ENCODE measurements at places on chromosomes 3 and 15.

GRCh38 chr15:71957026-71957425, 146.7 kb downstream of the NR2E3 start:
- no peak for DNase-seq

GRCh38 chr3:142941373-142942123, 21.9 kb downstream of the PAQR9 start:
- DNase-seq = no peak

DNA sequence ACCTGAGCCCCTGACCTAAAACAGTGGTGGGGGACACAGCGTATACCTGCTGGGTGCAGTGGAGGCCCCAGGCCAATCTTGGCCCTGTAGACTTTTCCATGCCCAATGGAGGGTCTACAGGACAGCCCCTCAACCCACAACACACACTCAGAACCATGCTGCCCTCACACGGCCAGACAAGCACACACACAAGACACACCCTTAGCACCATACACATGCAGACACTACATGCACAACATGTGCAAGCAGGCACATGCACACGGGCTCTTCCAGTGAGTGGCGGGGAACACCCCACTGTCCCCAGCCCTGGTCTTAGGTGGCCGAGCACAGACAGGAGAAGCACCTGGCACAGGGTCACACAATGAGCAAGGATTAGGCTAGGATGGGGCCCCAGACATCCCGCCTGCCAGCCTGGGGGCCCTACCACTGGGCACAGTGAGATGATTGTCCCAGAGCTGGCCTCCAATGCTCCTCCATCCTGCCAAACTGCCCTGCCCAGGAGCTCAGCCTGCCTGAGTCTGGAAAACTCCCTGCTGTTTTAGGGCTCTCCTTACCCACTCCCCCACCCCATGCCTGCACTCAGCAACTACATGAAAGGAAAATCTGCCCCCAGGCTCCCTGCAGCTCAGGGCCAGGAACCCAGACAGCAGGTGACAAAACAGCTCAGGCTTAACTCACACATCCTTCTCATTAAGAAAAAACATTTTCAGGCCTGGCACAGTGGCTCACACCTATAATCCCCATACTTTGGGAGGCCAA, 15.8 kb downstream of the IQSEC1 start:
- DNase-seq = peak; percentile 25

GRCh38 chr15:48066456-48066855, 54.3 kb upstream of the SLC24A5 start:
- DNase-seq = no peak

DNA sequence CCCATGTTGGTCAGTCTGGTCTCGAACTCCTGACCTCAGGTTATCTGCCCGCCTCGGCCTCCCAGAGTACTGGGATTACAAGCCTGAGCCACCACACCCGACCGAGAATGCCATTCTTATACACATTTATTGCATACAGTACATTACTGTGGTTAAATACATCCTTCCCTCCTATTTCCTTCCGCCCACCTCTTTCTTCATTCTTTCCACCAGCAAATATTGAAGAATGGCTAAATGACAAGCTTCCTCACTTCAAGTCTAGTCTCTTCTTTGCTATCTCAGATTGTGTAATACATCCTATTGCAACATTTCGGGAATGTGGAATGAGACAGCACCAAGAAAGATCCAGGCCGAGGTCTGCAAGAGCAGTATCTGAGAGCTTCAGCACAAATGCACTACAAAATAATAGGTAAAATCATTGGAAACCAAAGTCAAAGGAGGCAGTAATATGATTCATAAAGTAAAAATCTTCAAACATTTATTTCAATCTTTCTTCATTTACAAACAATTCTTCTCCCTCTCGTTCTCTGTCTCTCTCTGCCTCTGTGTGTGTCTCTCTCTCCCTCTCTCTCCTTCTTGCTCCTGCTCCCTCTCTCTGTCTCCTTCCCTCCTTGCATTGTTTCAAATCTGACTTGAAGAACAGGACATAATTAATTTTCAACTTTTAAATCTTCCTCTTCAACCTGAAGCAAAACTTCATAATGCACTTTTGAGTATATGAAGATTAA, 94.7 kb upstream of the TGFBR2 start:
- DNase-seq = no peak

DNA sequence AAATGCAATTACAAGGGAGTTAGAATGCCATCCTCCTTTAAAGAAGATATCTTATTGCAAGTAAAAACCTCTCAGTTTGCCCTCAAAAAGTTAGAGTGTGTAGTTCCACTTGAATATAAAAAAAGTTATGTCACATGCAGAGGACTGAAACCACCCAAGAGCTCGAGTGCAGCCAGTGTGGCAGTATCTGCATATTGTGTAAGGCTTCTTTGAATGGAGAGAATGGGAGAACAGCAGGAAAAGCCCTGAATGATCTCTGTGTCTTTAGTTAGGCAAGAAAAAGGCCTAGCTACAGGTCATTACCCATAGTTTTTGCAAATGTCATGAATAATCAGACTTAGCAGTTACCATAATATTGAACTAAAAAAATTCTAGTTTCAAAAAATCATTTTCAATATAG, 13.9 kb upstream of the TEX9 start:
- DNase-seq = no peak

DNA sequence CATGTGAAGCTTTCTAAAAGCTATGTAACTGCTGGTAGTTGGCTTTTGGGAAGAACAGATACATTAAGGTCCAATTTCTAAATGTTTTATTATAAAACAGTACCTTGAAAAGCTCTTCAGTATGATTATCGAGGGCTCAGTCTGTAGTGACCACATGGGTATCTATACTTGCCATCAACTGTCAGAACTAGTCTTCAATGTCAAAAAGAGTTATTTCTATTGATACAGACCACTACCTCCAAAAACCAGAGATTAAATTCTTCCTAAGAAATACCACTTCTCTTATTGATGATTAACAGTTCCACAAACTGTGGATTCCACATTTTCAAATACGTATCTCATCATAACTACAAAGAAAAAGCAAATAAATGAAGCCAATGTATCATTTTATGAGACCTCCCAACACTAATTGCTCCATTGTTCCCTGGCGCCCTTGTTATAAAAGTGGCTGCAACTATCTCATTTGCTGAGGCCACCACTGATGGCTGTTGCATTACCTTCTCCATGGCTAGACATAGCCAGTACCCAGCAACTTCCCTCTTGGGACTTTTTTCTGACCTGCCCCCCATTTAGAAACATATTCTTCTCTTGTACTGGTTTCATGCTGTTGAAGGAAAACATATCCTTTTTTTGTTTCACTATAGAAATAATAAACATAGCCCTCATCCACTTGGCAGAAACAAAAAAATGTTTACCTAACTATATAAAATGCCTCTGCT, 33.9 kb upstream of the MBNL1 start:
- no peak for DNase-seq

DNA sequence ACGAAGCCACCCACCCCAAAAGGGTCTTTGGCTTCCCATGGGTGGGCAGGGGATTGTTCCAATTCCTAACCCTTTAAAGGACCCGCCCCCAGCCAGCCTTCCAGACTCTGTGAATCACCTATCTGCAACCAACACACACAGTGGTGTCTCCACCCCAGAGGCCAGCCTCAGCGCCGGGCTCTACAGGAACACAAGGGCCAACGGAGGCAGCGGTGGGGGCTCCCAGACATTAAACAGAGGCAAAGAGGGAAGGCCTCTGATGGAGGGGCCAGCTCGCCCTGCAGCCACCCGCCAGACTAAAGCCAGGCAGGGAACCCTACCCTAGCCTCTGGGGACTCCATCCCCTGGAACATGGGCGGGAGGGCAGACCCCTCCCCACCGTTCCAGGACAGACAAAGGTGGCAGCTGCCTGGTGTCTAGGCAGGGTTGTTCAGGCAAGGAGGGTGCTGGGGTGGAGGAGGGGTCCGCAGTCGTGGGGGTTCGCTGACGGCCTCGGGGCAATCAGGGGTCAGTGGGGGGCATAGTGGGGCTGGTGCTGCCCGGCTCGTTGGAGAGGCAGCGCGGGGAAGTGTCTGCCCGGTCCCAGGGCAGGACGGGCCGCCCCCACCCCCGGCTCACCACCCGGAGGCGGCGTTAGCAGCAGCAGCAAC, 448 bp downstream of the SHISA5 start:
- no peak for DNase-seq

DNA sequence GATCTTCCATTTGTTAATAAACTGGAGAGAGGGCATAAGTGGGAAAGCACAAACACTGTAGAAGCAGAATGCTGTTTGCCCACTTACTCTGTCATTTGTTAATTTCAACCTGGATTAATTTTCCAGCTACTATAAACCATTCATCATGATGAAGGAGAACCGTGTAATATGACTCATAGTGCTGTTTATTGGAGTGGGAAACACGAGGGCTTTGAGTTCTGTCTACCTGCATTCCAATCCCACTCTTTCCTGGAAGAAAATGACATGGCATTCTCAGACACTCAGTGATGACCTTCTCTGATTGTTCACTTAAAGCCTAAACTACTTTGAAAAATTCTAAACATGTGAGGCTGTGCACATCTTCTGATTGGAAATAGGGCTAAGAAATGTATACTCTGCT, 826.7 kb downstream of the AGBL1 start:
- DNase-seq = no peak

- DNase-seq = no peak
Observed at GRCh38 chr15:35481992-35482391, 64.0 kb downstream of the DPH6 start.

GRCh38 chr3:169133178-169134161, 530.0 kb downstream of the MECOM start:
- no peak for DNase-seq

GRCh38 chr3:63228677-63229076, 49.4 kb upstream of the SYNPR start:
- DNase-seq = peak; percentile 43

- DNase-seq = no peak
Observed at GRCh38 chr3:55937301-55937700, 450.2 kb upstream of the WNT5A start.

DNA sequence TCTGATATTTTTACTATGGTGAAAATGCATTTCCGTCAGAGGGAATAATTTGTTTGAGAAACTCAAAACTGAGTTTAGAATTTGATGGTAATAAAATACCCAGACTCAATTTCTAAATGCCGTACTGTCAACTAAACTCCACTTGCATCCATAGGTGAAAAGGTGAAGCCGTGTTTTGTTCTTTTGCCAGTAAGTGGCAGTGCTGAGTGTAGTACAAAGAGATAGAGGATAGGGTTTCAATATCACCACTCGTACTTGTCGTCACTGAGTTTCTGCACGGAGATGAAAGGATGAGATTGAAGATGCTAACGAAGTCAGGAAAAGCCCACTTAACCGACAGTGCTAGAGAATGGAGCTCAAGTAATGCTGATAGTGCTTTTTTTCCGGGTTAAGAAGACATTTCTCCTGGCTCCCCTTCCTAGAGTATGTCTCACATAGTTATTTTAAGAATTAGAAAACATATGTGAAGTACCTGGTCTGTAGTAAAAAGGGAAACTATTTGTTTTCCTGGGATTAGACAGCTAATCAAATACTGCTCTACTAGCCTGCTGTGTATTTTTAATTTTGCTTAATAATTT, 345.1 kb downstream of the IL5RA start:
- DNase-seq = no peak

GRCh38 chr15:99562238-99562637, 3.5 kb upstream of the MEF2A start:
- no peak for DNase-seq

- DNase-seq = no peak
Observed at GRCh38 chr15:38073178-38073946, 138.9 kb downstream of the TMCO5A start.

DNA sequence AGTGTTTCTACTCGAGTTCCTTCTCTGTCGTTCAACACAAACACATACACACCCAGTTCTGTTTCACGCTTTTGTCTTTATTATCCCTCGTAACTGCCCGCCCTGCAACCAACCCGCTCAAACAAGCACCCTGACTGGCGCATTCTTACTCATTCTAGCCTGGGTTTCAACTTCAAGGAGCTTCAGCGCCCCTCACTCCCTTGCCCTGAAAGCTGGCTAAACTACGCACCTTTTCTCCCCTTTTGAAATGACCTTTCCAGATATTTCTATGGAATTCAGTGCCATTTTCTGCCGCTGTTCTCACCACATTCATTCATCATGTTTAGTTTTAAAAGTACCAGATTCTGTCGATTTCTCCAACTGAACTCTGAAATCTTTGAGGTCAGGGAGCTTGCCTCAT, 653 bp upstream of the MFSD1 start:
- DNase-seq = peak; percentile 57

DNA sequence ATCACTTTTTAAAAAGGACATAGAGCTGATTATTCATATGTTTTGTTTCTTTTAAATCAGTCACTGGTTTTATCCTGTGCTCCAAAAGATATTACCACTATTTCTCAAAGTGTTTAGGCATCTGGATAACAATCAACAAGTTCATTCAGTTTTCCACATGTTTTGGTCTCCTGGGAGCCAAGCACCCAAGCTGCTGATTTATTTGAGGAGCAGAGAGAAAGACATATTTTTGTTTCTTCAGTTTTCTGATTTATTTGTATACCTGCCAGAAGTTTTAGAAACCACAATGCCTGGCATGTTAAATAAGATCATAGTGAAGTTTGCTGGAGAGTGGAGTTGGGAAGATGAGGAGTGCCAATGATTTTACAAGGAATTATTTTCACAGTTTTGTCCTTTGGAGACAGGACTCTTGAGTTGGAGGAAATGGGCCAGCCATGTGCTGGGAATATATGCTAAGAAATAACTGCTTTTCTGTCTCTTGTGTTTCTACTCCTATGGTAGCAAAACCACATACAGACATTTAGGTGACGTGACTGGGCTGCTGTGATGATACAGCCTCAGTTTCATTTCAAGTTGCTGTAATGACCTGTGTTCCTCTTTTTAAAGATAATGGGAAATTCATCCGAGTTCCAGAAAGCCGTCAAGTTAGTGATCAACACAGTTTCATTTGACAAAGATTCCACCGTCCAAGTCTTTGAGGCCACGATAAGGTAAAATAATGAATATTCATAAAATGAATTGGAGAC, 11.7 kb downstream of the EDEM1 start:
- no peak for DNase-seq

DNA sequence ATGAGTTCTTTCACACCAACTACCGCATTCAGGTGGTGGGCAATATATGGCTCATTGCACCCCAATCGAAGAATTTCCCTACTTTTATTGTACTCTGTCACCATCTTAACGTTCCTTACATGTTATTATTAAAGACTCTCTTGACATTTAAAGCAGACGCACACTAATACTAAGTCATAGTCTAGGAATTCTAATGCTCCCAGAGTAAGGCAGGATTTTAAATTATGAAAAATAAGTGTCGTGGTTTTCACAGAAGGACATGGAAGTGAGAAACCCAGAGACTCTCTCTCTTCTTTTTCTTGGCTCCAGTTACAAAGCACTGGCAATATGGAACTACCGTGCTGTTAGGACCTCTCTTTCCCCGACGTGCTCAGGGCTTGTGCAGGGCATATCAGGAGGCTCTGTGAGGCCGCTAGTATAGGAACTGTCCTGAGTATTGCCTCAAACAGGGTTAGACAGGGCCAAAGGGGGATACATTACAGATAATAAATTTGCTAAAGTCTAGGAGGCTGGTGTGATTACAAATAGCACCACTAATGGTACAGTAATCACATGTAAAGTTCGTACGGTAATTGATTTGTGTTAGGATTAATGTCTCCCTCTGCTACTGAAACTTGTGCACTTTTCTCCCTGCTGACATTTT, 590.8 kb downstream of the FOXP1 start:
- no peak for DNase-seq
